ENCODE measurements at places on chromosomes 3 and 15.
A peak's percentile ranks its signal among the peaks of the same experiment; 100 is the strongest.

- no peak for DNase-seq
These were observed 79.4 kb downstream of the AAGAB start for GRCh38 chr15:67174864-67175573.

DNA sequence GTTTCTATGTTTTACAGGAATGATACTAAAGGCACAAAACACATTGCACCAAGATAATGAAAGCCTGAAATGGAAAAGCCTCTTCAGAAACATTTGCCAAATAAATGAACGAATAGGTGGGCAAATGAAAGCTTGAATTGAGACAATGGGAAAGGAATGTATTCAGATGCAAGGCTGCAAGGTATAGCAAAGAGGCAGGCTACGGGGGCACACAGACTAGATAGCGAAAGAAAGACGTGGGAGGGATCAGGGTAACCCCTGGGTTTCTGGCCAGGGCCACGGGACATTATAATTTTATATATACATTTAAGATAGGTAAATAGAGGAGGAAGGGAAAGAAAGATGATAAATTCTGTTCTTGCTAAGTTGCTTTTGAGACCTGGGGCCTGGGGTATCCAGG lies 95.9 kb upstream of the NLGN1 start:
- no peak for DNase-seq

- no peak for DNase-seq
These were observed 1011.7 kb downstream of the SQOR start for GRCh38 chr15:46646490-46646889.

GRCh38 chr3:63559884-63560283 lies 92.6 kb upstream of the SNTN start:
- no peak for DNase-seq

GRCh38 chr3:10317961-10318350 lies 3.0 kb downstream of the SEC13 start:
- DNase-seq = no peak

DNA sequence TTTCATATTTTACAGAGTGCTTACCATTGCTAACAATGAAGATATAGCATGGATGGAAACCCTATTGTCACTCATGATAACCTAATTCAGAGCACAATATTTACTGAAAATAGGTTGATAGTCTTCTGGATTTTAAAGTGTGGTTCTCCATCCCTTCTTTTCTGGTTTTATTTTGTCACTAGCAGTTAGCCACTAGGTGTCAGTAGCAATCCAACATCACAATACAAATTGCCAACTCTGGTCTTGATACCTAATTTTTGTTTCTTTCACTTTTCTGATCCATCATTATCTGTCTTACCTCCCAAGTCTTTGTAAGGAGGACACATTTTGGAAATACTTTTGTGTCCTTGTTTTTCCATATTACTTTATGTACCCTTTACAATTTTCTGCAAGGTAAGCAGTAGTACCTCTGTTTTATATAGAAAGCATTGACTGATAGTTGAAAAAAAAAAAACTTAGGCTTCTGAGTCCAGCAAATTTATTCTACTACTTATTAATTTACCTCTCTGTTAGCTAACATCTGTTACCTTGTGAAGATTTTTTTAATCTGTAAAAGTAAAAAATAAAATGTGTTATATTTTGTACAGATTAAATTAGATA lies 28.3 kb upstream of the CRYBG3 start:
- no peak for DNase-seq

DNA sequence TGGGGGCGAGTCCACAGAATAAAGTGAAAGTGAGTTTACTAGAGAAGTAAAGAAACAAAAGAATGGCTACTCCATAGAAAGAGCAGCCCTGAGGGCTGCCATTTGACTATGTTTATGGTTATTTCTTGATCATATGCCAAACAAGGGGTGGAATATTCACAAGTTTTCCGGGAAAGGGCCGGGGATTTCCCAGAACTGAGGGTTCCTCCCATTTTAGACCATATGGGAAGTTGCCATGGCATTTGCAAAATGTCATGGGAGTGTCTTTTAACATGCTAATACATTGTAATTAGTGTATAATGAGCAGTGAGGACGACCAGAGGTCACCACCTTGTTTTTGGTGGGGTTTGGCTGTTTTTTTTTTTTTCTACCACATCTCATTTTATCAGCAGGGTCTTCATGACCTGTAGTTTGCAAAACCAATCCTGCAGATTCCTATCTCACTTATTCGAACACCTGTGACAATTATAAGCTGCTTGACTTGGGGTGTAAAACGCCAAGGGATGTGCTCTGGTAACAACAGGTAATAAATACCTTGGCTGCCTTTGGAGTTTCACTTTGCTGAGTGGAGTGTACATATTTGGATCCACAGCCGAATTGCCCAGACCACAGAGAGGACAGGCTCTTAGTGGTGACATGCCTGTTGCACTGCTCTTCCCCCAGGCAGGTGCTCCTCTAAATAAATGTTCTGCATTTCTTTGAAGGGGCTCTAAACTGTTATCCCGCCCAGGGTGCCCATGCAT lies 43.6 kb downstream of the C2CD4B start:
- no peak for DNase-seq

DNA sequence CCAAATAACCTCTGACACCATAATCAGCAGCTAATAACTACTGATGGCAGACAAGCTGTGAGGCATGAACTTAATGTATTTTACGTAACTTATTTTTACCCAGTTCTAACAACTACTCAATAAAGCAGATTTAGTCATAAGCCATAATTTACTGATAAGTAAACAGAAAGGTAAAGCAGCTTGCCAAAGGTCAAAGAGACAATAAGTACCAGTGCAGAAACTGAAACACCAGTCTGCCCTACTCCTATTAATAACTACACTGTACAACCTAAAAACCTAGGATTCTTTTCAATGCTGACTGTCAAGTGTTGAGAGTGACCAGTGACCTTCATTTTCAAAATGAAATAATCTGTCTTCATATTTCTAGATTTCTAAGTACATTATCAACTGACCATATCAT lies 152.2 kb downstream of the NR2E3 start:
- no peak for DNase-seq

DNA sequence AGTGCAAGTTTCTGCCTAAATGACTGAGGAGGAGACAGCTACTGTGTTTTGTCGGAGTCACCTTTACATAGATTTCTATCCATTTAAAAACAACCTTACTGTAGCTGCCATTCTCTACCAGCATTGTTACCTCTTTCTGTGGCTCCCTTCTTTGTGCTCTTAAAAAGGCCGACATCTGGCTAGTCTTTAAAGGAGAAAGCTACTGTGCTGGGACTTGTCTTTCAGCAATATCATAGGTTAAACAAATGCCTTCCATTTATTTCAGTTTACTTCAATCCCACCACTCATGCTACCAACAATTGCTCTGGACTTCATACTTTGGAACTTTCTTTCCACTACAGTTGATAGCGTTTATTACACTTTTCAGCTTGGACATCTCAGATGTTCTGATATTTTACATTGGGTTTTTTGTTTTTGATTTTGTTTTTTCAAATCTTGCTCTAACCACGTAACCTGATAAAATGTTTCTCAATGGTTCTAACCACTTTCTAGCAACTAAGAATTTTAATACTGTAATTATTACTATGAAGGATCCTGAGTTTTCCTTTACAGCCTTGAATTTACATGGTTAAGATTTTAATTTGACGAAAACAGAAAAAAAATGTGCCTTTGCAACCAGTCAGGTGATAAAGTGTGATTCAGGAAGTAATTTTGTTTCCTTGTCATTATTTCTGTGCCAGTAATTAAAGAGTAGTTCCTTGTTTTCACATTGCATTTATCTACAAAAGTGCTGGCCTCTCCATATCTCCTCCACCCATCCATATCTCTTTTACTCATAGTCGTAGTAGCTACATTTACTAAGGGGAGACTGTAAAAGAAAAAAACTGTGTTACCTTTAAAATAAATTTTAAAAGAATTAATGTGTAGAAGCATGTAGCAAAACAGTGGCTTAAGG lies 1.3 kb upstream of the CBLB start:
- DNase-seq = no peak

DNA sequence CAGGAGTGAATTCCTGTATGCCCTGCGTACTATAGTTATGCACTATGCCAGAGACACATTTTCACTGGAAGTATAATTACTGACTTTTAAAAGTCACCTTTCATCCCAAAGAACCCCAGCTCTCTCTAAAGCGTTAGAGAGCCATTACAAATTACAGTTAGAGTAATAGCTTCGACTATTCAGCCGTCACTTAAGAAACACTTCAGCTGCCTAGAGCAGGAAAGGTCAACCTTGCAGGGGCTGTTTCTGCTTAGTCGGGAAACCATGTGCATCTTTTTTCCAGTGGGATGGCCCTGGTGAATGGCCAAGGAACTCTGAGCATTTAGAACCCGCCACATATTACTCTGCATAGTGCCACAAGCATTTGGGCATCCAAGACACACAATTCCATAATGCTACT lies 235.9 kb downstream of the ARRDC4 start:
- DNase-seq = no peak

GRCh38 chr3:67048067-67048714 lies 50.1 kb downstream of the KBTBD8 start:
- no peak for DNase-seq

DNA sequence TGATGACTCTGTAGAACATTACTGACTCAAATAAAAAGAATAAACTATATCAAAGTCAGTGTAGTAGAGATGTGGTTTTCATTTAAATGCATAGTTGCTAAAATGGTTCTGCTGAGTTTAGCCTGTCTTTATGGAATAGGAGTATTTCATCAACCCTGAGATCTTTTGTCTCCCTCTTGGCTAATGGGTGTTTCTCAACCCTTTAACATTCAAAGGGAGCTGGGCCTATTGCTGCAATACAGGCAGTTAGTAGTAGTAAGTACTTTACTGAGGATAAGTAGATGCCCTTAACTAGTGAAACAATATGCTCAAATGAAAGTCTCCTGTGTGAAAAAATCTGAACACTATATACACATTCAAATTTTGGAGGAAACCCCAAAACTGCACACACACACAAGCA lies 184.7 kb upstream of the TTC14 start:
- DNase-seq = no peak

DNA sequence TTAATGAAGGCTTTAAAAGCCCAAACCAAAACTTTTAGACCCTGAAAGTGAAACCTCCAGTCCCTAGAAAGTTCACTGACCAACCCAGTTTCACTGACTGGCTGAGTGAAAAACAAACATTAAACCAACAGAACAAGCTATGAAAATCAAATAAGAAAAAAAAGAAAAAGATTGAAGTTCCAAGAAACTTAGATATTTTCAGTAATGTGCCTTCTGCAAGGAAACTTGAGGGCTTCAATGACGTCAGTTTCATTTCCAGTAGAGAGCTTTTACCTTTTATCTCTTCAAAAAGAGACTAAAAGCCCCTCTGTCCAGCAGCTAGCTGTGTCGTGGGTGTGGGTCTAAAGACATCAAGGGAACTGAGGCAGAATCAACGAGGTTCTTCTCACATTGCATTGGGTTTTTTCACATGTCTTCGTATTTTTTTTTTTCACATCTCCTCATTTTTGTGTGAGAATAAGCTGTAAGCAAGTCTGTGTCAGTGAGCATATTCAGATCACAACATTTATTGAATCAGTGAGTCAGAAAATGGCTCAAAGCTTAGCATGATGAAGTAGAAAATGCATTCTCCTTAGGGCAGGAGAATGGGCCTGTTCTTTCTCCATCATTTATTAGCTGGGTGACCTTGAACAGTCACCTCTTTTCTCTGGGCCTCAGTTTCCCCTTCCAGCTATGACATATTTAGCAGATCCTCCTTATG lies 54.8 kb upstream of the BCL6 start:
- DNase-seq = no peak

DNA sequence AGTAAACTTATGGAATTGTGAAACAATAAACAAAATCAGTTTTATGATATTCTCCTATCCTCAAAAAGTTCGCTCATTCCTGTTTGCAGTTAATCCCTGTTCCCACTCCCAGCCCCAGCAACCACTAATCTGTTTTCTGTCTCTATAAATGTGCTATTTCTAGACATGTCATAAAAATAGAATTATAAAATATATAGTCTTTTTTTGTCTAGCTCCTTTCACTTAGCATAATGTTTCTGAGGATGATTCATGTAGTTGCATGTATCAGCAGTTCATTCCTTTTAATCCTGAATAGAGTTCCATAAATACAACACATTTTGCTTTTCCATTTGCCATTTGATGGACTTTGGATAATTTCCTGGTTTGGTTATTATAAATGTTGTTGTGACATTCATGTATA lies 140.0 kb downstream of the KCNAB1 start:
- no peak for DNase-seq

GRCh38 chr3:37536840-37537239 lies 324.8 kb upstream of the CTDSPL start:
- DNase-seq = no peak

DNA sequence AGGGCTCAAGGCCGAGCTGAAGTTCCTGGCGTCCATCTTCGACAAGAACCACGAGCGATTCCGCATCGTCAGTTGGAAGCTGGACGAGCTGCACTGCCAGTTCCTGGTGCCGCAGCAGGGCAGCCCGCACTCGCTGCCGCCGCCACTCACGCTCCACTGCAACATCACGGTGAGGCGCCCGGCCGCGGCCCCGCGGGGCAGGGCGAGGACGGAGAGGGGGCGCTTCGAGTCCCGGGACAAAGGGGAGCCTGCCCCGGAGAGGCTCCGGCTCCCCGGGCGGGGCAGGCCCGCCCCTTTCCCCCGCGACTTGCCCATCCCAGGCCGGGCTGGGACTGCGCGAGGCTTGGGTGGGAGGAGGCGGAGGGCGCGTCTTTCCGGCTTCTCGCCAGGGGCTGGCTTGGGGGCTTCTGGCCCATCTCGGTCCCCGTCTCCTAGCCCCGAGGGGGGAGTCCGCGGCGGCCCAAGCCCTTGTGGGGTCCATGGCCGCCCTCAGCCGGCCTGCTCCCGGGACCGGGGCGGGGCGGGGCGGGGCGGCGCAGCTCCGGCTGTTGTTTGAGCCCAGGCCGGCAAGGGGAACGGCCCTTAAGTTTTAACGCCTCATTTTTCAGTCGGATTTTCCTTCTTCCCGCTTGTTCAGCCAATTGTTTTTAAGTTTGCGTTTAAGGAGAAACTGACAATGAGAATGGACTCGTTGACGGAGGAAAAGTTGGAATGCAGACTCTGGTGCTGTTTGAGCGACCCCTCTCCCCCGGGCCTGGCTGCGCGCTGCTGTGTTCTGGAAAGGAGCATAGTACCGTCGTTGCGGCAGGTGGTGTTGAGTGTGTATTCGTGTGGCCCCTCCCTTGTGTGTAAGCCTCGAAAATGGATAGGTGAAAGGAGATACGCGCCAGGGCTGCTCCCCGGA lies 683 bp downstream of the UBE2Q2 start:
- peak; percentile 38 for DNase-seq

DNA sequence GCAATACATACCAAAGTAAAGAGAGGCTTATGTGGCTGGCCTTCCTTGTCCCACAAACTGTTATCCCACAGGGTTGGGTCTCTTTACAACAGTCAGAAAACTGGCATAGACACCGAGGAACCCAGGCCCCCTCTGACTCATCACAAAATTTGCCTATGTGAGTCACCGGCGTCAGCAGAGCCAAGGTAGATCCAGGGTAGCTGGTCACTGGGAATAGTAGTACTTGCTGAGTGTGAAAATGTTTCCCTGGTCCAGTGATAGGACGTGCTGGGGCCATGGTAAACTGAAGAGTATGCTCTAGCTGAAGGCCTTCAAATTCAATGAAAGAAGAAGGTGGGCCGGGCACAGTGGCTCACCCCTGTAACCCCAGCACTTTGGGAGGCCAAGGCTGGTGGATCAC lies 27.1 kb upstream of the SKIL start:
- no peak for DNase-seq

GRCh38 chr3:113238503-113238902 lies 27.1 kb downstream of the BOC start:
- DNase-seq = no peak

GRCh38 chr3:111035902-111036301 lies 35.7 kb upstream of the NECTIN3 start:
- no peak for DNase-seq
